ENCODE measurements at places on chromosomes 3 and 15.

DNA sequence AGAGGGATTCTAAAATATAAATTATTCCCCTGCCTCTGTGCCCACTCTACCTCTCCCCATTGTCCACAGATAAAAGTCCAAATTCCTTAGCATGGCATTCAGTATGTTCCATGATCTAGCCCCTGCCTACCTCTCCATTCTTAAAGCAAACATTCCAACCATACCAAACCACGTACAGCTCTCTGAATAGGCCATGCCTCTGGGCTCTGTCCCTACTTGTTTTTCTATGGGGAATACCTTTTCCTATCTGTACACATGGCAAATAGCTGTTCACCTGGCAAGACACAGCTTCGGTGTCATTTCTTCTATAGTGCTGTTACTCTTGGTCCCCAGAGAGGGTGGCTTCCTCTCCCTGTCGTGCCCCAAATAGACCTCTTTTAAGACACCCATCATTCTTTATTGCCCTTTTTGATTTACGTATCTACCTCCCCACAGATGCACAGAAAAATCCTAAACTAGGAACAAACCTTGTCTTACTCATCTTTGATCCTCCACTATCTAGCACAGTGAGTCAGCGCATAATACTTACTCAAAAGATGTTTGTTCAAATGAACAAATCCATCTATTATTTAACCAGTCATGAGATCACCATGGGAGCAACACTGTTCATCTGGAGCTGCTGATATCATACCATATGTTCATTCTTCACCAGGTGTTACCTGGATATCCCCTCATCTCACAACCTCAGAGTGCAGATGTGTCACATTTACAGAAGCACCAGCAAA, 329.8 kb downstream of the THSD4 start:
- DNase-seq: no peak

GRCh38 chr15:25766417-25766816, 96.7 kb downstream of the ATP10A start:
- DNase-seq: no peak

GRCh38 chr3:128492671-128493569, at the start of gene GATA2:
TSS of gene GATA2 (minus strand) at chr3:128493201. CDS start at chr3:128487031, 6,170 bp downstream.
- DNase-seq: no peak

GRCh38 chr3:47746264-47746663, 35.4 kb downstream of the SMARCC1 start:
- DNase-seq: no peak

DNA sequence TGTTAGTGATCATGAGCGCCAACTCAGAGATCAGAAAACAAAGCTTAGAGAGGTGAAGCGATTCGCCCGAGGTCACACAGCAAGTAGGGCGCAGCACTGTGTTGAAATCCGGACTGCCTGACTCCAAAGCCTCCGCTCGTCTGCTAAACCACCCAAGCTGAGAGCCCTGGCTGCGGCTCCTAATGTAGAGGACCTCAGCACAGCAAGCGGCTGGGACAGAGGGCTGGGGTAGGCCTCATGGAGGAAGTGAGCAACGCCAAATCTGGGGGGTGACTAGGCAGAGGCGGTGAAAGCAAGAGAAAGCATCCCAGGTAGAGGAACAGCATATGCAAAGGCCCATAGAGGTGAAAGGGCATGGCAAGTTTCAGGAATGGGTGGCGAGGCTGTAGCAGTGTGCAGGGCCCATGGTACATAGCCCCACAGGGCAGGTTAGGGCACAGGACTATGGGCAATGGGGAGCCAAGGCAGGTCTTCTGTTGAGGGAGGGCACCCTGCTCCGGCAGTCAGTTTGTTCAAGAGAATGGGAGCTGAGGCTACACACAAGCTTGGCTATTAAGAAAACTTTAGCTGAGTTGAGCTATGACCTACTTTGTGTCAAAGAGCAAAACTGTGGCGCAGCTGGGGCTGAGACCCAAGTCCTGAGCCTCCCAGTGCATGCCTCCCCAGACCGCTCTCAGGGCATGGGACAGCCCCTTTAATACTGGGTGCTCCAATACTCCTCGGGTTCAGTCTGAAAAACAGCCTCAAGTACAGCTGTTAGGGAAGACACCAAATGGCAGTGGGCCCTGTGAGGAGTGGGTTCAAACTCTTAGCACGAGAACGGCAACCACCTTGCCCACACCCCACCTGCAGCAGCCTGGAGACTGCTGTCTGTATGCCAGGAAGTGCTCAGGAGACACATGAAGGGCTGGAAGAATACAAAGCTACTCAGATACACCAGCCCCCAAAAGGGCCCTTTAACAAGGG, 988 bp upstream of the CFAP92 start:
- DNase-seq: no peak

GRCh38 chr15:64893481-64894394, 18.0 kb upstream of the ANKDD1A start:
- no peak for DNase-seq

DNA sequence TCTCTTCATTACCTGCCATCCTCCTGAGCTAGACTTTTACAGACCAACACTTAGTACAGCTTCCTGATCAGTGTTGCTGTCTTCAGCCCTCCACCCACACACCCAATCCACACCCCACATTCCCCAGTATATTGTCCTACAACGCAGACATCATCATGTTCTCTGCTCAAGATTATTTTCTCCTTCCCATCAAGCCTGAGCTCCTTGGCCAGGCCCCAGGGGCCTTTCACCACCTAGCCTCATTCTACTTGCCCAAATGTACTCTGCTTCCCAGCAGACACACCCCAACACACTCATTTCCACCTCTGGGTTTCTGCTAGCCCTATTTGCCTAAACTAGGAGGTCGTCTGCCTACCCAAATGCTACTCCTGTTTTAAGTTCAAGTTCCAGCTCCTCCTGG, 37.0 kb downstream of the DAPK2 start:
- DNase-seq: no peak

- no peak for DNase-seq
Measured at GRCh38 chr15:70632491-70633102, 130.8 kb downstream of the UACA start.

GRCh38 chr15:90665288-90666134, 51.6 kb upstream of the BLM start:
- no peak for DNase-seq

DNA sequence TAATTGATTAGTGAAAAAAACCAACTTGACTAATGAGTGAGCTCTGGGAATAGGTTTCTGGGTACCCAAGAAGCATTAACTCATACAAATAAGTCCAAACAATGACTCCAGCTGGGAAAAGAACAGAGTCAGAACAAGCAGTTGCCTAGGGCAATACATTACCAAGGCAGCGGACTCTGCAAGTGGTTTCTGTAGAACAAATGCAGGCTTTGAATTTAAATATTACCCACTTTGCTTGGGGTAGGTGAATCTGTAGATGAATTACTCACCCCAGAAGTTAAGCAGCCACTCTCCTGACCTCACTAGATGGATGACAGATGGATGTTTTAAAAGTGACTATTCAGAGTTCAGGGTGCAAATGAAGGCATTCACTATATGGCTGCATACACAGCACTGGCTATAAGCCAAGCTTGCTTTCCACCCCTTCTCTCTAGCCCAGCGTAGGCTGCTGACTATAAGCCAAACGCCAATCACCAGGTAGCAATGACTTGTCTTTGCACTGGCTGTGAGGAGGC, 73.1 kb upstream of the BHLHE40 start:
- DNase-seq: no peak

DNA sequence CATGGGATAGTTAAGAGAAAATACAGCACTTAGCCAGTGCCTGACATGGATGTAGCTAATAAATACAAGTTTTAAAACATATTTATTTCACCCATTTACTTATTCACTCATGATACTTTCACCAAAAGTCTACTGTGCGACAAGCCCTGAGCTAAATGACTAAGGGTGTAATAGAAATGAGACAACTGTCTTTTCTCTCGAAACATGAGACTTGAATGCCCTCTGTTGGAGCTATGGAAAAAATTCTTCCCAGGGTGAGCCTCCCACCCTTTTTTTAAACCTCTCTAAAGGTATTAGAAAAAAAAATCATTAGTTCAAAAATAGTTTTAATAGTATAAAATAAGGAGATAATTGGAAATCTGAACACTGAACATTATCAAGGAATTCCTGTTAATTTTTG, 24.3 kb upstream of the RPL14 start:
- no peak for DNase-seq

- DNase-seq: no peak
Measured at GRCh38 chr3:96430079-96430478, 384.3 kb upstream of the EPHA6 start.

All from NCI-H1048 (cell line).